ENCODE measurements at places on chromosomes 12 and 14.

DNA sequence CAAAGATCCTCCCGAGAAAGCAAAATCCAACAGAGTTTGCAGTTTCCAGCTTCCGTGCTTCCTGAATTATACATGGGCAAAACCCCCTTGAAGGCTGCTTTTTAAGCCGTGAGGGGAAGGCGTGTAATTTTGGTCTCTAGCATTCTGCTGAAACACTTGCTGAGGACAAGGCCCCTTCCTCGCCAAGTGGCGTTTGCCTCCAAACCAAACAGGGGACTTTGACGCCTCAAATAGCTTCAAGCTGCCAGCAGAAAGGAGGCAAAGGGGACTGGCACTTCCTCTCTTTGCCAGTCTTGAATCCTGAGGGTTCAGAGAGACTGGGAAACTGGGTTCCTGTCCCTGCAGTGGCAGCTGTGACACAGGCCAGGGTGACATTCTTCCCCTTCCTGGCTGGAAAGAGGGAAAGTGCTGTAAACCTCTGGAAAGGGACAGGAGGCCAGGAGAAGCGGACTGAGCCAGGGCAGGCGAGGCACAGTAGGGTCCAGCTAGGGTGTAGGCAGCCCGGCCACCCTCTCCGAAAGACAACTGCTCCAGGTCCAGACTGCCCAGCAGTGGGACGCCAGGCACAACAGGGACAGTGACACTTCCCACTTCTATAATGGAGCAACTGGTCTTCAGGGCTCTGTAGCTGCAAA lies 96.2 kb upstream of the MED13L start:
- DNase-seq = no peak

DNA sequence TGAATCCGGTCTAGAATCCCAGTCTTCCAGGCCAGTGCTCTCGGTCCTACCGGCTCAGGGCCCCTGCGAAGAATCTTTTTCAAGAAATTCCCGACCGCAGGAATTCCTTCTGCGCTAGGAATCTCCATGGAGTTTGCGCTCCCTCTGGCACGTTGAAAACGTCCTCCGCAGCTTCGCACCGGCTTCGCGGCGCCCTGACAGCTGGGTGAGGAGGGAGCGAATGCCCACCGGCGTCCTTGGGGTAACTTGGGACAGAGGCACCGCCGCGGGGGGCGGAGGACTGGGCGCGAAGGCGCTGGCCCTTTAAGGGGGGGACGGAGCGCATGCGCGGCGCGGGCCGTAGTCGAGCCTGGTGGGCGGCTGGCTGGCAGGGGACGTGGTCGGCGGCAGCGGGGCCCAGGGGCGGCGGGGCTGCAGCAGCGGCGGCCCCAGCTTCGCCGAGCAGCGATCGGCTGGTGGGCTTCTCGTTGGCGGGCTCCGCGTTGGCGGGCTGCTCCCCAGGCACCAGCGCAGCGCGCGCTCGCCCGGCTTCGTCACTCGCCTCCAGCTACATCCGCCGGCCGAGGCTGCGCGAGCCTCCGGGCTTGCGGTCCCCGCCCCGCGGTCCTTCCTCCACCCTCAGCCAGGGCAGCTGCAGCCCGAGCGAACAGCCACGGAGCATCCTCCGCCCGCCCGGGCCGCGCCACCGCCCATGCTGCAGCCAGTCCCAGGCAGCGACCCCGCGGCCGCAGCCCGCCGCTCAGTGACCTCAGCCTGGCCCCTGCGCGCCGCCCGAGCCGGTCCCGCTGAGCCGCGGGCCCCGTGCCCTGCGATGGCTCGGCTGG lies at the start of gene VASH1:
VASH1 (plus strand) TSS at position 333 of the 824 bp plus-strand sequence. CDS start 1,354 bp downstream, outside the sequence.
- peak; percentile 48 for DNase-seq

DNA sequence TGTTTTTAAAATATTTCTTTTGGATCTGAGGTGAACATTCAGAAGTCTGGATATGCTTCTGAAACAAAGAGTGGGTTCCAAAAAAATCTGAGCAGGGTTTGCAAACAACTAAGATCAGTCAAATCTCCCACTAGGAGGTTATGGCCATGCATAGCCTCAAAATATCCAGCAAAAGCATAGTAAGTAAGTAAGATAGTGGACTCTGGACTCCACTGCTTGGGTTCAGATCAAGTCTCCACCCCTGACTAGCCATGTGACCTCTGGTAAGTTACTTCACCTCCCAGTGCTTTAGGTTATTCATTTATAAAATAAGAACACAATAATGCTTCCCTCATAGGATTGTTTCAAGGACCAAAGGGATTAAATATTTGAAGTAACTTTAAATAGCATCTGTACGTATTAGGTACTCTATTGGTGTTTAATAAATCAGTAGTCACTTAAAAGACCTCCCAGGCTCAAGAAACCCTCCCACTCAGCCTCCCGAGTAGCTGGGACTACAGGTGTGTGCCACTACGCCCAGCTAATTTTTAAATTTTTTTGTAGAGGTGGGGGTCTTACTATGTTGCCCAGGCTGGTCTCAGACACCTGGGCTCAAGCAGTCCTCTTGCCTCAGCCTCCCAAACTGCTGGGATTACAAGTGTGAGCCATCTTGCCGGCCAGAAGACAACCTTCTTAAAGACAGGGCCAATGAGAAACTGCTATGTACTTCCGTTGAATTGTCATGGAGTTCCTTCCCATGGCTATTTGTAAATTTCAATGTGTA lies 95.7 kb upstream of the SOX5 start:
- no peak for DNase-seq

DNA sequence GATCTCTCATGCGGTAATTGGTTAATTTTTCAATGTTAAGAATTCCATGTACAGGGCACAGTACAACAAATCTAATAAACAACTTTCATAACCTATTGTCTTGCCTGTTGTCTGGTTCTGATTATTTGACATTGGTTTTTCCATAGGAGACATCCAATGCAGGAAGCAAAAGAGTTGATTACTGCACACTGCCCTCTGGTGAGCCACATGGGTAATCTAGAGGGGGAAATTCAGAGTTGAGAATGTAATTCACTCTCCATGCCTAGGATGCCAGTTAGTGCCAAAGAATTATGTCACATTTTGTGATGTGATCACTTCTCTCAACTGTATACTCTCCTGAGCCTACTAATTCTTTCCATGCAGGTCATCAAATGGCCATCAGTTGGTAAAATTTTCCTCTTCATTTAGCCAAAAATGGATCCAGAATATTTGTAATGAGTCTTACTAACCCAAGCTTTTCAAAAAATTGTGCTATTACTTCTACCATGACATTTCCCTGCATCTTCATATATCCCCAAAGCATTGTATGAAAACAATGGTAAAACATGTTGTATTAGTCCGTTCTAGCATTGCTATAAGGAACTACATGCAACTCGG lies 17.7 kb upstream of the CCDC91 start:
- DNase-seq = no peak

GRCh38 chr12:61137677-61138414 lies 1122.4 kb upstream of the USP15 start:
- no peak for DNase-seq

- no peak for DNase-seq
Observed at GRCh38 chr12:54374562-54375258, 9.8 kb downstream of the ZNF385A start.

GRCh38 chr12:56104815-56105608 lies 653 bp downstream of the PA2G4 start:
- no peak for DNase-seq

- DNase-seq = no peak
Observed at GRCh38 chr12:78271546-78271945, 440.9 kb downstream of the NAV3 start.

- DNase-seq = no peak
Observed at GRCh38 chr12:19140381-19141236, 11.1 kb downstream of the PLEKHA5 start.

- no peak for DNase-seq
Observed at GRCh38 chr14:93114713-93115068, 1.0 kb downstream of the ITPK1 start.

DNA sequence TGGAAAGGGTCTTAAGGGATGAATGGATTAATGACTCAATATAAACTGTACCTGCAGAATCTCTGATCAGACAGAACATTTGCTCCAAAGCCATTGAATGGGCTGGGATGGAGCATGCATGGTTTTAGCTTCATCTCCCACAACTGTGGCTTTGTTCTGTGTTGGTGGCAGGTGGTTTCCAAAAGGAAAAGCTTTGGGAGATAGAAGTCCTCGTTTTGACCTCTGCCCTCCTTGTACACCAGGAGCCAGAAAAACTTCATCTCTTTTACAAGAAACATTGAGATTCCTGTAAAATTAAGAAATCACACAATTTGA lies 39.5 kb downstream of the GPR65 start:
- DNase-seq = no peak

GRCh38 chr12:6124411-6125309 lies at the start of gene VWF:
Gene VWF (minus strand): TSS chr12:6124670. CDS start chr12:6123196, 1,474 bp downstream.
- DNase-seq = no peak

DNA sequence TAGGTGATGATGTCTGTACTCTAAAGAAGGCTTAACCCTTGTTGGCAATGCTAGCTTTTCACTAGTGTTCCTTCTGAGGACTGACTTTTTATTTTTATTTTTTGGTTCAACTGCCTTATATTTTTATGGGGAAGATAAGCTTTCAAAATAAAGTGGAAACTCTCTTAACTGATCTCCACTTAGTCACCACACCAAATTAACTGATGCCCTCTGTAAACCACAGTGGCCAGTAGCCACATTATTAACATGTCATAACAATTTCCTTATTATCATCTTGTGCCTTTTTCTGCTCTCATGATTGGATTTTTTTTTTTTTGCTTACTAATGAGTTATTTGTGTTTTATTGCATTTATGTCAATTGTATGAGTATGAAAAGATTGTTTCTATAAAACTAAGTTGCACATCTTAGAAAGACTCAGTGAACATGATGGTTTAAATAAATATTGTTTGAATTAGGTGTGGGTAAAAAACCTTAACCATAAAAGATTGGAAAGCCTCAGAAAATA lies 56.9 kb downstream of the SCFD1 start:
- DNase-seq = no peak

- no peak for DNase-seq
Observed at GRCh38 chr14:99475179-99475578, 5.5 kb downstream of the SETD3 start.

DNA sequence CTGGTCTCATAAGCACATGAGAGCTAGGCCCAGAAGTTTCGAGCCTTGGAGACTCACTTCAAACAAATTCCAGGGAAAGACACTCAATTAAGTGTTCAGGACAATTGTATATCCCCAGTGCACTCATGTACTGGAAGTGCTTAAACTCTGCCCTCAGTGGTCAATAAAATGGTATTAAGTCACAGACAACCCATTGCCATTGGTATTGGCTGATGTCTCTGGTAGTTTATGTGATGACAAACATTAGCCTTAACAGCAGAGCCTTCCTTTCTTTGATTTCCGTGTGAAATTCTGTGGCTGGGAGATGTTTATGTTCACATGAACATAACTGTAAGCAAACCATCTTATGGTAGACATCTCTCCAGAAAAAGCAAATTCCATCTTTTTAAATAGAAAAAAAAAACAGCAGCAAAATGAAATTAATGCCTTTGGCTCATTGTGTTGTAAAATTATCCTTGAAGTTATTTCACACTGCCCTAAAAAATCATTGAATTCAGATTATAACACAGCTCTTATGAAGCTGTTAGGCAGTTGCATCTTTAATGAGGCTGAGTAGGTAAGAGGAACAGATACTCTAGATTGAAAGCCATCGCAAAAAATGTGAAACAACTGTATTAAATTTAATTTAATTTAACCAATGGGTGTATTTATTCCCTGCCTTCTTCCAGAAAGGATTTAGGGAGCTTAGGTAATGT lies 216.2 kb upstream of the PLEKHG7 start:
- DNase-seq = no peak

DNA sequence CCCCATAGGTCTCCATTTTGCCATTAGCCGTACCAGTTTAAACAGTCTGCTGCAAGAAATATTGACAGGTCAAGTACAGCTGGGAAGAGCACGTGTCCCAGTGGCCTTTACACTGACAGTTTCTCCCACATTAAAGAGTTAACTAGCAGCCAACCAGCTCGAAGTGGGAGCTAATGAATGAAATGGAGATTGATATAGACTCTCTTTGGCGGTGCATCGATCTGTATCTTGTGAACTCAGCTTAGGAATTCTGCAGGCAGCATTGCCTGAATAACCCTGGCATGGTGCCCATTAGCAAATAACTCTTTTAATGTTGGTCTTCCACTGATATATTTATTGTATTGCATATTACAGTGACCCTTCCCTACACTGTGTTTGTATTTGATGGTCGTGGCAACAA lies 319.4 kb downstream of the EGLN3 start:
- no peak for DNase-seq

DNA sequence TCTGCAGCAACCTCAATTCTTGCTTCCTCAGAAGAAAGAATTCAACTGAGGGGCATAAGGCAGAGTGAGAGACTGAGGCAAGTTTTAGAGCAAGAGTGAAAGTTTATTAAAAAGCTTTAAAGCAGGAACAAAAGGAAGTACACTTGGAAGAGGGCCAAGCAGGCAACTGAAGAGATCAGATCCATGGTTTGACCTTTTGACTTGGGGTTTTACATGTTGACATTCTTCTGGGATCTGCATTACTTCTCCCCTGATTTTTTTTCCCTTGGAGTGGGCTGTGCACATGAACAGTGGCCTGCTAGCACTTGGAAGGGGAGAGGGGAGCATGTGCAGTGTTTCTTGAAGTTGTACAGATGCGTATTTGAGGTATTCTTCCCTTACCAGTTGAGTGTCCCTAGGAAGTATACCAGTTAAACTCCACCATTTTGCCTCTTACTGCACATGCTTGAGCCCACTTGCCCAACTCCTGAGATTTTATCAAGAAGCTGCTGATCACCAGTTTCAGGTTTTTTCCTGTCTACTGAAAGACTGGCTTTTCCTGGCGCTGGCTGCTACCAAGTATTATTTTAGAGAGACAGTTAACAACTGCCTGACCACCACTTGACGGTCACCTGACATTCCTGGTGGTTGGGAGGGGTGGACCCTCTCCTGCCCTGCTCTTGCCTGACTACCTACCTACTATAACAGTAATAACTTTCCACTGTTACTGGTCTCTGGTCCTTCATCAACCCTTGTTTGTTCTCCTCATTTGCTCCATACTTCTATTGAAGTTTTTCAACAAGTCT lies 26.0 kb upstream of the TMTC2 start:
- no peak for DNase-seq

- no peak for DNase-seq
Observed at GRCh38 chr12:88562846-88563582, 17.3 kb downstream of the KITLG start.

DNA sequence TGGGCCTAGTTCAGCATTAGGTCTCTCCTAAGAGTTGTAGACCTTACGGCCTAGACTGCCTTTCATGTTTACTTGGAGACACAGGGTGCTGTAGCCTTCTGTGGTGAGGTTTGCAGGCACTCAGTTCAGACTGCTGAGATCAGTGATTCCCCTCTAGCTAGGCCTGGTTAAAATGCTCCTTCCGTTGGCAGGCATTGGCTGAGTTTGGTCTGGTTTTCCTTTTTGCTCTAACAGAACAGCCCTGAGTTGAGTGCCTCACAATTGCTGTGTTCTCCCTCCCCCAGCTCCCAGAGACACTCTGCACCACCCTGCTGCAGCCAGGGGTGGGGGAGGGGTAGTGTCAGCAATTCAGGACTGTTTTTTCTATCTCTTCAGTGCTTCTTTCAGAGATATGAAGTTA lies 178.9 kb upstream of the DYRK2 start:
- DNase-seq = no peak

GRCh38 chr12:19234171-19234704 lies 104.7 kb downstream of the PLEKHA5 start:
- DNase-seq = no peak

- no peak for DNase-seq
Observed at GRCh38 chr12:12452326-12452902, 95.5 kb downstream of the BORCS5 start.
